ENCODE measurements at places on chromosomes 2 and 18.

DNA sequence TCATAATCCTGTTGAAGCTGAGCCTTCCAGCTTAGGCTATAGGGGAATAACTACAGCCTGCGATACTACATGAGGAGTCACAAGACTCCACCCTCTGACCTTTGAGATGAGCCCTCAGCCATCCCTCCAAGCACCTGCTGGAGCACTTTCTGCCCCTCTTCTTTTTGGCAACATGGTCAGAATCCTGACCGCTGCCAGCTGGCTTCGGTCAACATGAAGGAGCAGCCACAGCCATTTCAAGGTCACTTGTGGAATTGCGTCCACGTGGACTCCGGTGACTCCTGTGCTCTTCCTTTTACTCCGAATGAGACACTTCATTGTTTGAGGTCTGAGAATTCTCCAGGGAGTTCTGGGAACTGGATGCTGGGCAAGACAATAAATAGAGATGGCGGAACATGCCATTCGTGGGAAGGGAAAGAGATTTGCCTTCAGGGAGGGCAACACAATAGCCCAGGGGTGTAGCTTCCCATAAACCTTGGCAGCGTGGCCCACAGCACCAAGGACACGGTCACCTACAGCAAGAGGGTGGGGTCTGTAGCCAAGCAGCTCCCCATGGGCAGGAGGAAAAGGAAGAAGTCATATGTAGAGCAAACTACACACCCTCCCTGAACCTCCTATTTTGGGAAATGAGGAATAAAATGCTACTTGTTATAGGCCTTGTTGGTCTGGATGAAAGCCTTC lies 73.3 kb upstream of the PPP1CB start:
- DNase-seq: no peak

GRCh38 chr2:126990200-126990599 lies 91.5 kb downstream of the TEX51 start:
- DNase-seq: no peak

DNA sequence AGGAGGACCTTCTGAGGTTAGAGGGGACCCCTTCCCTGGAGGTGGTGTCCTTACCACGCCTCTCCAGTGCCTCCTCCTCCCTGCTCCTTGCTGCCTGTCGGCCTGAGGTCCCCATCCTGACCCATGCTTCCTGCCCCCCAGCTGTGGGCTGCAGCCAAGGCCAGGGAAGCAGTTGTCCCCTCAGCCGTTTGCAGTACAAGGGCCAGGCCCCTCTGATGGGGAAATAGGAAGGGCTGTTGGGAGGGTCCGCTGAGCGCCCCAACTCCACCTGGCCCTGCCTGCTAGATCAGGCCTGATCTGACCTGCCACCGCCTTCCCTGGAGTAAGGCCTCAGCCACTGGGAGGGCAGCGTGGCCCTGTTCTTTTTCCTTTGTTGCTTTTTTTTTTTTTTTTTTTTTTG lies 219.8 kb downstream of the KLHL29 start:
- DNase-seq: no peak

GRCh38 chr2:230693411-230693810 lies 19.2 kb upstream of the CAB39 start:
- no peak for DNase-seq

- peak; percentile 71 for DNase-seq
Measured at GRCh38 chr2:100895402-100895801, 75.5 kb downstream of the NPAS2 start.

DNA sequence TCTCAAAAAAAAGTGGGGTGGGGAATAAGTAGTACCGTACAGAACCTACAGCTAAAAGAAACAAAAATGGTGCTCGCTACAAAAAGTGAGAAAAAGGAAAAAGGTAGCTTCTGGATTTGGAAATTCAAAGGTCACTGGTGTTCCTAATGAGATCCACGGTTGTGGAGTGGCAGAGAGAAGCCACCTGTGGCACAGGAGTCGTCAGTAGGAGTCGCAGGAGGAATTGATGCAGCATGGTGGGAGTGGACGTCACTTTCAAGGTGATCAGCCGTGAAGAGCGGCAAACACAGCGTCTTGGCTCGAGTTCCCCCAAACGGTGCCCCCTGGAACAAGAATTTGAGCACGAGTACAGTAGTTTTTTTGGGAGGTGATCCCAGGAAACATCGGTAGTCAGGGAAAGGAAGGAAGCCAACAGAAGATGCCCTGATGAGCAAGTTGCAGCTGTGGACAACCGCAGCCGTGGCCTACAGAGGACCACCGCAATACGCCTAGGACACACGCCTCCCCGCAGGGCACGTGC lies 1.4 kb upstream of the TTL start:
- DNase-seq: no peak

GRCh38 chr2:102801098-102801718 lies 39.4 kb downstream of the TMEM182 start:
- DNase-seq: peak; percentile 69

- no peak for DNase-seq
Measured at GRCh38 chr2:230924470-230925341, at the start of gene GPR55. Gene GPR55, minus strand, starts transcription at chr2:230925242. Its CDS starts 14,280 bp downstream, at chr2:230910962.

GRCh38 chr2:23618265-23618664 lies 233.3 kb downstream of the KLHL29 start:
- DNase-seq: no peak

- no peak for DNase-seq
Measured at GRCh38 chr18:9494778-9495331, 19.5 kb downstream of the RALBP1 start.

DNA sequence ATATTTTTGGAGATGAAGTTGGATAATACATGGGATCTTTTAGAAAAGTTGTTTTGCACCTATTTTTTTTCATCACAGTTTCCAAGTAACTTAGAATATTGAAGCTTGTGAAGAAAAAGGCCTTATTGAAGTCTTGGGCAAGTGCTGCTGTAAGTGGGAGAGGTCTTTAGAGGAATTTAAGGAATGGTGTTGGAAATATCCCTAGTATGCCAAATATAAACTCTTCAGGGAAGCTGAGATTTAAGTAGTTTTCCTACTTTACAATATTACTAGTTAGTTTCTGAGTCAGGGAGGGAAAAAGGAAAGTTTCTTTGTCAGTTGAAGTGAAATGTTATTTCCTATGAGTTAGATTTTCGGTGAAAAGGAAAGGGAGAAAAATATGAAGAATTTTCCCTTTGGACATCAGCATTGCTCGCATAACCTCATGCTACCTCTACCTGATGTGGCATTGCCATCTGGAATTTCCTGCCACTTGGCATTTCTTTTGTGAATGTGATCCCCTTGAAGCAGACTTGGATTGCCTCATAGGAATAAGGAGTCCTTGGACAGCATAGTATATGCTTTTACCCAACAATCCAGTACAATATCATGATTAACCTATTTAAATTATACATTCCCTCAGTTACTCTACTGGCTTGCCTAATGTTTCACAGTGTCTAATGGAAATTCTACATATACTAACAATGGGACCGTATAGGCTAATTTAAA lies 12.1 kb downstream of the PLEKHH2 start:
- no peak for DNase-seq

- no peak for DNase-seq
Measured at GRCh38 chr2:217948897-217949296, 53.9 kb downstream of the TNS1 start.

GRCh38 chr18:79933765-79934164 lies 17.7 kb downstream of the SLC66A2 start:
- DNase-seq: no peak

DNA sequence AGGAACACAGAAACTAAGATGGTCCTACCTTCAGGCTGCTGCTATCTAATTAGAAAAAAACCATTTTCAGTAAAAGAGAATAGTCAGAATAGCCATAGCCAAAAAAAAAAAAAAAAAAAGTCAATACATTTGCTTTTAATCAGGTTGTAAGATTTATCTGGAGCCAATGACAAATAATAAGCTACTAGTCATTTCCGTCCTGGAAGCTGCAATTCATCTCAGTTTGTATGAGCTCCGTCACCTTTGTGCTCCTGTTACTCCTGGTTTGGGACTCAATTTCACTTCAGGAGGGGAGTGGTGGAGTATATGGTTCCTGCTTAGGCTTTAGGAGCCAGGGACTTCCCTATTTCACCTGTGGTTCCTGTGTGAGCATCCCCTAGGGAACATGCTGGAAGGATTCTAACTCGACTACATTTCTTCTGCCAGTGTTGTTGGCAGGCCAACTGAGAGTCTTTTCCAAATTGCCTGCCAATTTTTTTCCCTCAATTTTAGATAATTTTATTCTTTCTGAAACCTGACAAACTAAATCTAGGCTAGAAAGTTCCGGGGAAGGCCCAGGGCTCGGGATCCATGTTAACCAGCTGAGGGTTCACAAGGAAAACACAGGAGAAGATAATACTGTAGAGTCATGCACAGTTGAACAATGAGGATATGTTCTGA lies 481.8 kb downstream of the DLGAP1 start:
- DNase-seq: no peak

DNA sequence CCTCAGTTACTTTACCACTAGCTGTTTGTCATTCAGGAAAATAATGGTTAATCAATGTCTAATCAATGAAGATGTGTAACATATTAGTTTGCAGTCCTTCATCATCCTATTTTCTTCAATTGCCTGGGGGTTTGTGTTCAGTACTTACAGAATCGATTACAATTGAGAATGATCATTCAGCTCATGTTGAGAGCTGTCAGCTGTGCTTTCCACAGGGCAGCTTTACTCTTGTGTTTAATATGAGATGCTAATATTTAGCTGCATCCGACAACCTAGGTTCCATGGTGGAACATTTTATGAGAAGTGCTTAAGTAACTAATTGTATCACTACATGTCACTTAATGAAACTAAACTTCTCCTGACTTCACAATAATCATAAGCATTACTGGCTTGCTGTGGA lies 191.9 kb downstream of the GRB14 start:
- no peak for DNase-seq

GRCh38 chr2:172977270-172978062 lies 98.2 kb upstream of the MAP3K20 start:
- no peak for DNase-seq

GRCh38 chr18:10032331-10033015 lies 118.7 kb downstream of the VAPA start:
- no peak for DNase-seq

GRCh38 chr2:53286345-53286744 lies 481.3 kb upstream of the CHAC2 start:
- DNase-seq: no peak

DNA sequence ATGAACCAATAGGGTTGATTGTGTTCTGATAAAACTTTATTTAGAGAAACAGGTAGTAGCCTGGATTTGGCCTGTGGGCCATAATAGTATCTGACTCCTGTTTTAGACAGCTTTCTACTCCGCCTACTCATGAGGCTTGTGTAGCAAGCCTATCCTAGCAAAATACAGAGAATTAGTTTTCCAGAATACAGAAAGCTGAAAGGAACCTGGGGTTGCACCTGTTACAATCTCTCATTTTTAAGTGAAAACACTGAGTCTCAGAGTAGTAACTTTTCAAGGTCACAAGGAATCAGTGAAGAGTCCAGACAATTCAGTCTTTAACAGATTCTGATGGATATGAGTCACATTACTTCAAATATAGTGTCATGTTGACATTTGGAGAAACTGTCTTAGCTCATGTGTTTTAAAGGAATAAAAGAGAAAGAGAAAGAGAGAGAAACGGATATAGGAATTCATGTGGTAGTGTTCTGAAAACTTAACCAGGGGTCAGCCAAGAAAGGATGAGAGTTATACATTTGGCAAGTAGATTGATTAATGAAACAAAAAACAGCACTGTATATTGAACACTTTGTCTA lies 17.0 kb downstream of the ARHGAP28 start:
- DNase-seq: no peak

DNA sequence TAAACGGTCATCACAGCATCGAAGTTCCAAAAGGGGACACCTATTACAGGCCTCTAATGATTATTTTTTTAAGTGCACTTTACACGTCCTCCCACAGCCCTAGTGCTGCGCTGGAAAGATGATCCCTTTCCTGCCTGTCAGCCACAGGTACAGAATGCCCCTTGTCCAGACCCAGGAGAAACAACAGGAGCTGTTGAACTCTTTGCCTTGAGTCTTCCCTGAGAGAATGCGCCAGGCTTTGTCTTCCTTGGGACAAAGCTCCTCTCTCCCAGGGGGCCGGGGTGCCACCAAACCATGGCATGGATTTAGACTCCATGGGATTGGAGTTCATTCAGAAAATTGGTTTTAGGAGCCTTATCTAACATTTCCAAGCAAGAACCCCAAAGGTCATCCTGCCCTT lies 319.0 kb upstream of the SOX11 start:
- no peak for DNase-seq

GRCh38 chr2:108316461-108317258 lies 28.0 kb downstream of the SULT1C2 start:
- DNase-seq: no peak

- DNase-seq: no peak
Measured at GRCh38 chr18:8241731-8242130, 367.5 kb upstream of the RAB12 start.

DNA sequence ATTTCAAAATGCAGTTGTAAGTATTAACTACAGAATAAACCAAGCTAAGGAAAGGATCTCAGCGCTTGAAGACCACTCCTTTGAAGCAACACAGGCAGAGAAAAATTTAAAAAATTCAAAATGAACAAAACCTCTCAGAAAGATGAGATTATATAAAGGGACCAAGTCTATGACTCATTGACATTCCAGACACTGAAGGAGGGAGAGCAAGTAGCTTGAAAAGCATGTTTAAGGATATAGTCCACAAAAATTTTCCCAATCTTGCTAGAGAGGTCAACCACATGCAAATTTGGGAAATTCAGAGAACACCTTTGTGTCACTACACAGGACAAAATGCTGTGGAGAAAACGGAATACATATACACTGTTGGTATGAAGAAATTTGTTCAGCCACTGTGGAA lies 112.6 kb upstream of the MC4R start:
- no peak for DNase-seq

GRCh38 chr2:172179045-172179701 lies 76.5 kb upstream of the DLX2 start:
- DNase-seq: no peak

- DNase-seq: no peak
Measured at GRCh38 chr2:191479680-191480023, 198.3 kb upstream of the NABP1 start.

- no peak for DNase-seq
Measured at GRCh38 chr2:100568989-100569388, 6.2 kb downstream of the PDCL3 start.

GRCh38 chr18:61957801-61958516 lies 65.2 kb upstream of the RNF152 start:
- no peak for DNase-seq

Data from erythroblast (primary cell).